ENCODE measurements at places on chromosomes 2 and 18.

DNA sequence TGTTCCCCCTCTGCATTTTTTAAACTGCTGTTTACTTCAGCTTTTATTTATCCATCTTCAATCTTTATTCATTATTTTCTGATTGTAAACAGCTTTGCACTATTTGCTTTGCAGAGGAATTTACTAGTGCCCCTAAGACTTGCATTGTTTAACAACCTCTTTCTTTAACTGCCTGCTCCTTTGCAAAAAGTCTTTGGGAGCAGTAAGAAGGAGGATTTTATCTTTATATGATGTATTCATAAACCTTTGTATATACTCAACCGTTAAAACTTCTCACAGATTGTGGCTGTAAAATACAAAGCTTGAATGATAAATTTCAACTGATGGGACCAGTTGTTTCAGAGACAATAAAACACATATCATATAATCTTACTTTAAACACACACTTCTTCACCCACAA lies 20.1 kb upstream of the VIT start:
- no peak for DNase-seq

GRCh38 chr18:54203914-54204313 lies 20.6 kb downstream of the MBD2 start:
- DNase-seq, result no peak

- peak; percentile 38 for DNase-seq
Measured at GRCh38 chr18:62282188-62282629, 42.9 kb upstream of the TNFRSF11A start.

DNA sequence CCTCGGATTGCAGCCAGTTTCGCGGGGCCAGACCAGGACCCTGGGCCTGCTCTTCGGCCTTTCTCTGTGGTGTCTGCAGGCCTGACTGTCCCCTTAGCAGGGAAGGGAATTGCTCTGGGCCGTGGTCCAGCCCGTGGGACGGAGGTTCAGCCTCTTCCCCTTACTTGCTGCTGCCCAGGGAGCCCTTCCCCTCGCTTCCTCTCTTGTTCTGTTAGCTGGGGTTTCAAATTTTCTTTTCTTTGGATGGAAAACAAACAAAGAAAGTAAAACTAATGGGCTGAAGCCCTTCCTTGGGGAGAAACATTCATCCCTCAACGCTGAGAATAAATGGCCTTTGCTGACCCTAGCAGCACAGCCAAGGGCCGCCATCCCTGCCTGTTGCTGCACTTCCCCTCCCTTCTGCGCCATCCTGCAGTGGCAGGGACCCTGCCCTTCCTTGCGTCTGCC lies 52.4 kb downstream of the ASAP2 start:
- no peak for DNase-seq

GRCh38 chr2:231160701-231161100 lies 35.9 kb upstream of the HTR2B start:
- DNase-seq, result no peak

DNA sequence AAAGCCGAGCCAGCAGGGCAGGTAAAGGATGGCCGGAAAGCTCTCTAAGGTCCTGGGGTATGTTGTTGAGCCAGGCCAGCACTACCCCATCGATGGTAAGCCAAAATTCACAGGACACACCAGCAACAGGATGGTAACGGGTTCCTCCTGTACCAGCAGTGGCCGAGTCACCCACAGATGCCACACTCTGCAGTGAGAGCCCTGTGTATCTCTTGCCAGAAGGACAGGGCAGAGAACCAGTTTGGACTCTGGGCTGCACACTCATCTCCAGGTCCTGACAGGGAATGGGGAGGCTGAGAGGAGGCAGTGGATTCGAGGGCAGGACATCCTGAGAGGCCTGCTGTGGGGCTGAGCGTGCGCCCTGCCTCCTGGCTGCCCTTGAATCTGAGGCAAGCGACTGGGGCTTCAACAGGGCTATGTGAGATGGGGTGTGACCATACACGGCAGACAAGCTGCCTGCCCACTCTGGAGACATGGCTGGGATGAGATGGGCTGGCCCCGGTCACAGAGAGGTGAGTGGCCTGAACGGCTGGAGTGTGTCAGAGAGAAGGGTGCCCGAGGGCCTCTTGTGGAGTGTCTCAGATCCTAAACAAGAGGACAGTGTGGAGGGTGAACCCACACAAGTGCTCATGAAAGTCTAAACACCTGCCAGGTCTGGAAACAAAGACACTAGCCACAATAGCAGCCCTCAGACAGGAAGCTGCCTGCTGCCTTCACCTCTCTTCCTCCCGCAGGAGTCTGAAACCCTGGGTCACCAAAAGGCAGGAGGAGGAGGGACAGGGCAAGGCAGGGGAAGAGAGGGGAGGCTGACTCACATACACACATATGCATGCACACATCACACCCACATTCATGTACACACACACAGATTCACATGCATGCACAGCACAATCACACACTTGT lies 182.3 kb downstream of the LOXHD1 start:
- no peak for DNase-seq

DNA sequence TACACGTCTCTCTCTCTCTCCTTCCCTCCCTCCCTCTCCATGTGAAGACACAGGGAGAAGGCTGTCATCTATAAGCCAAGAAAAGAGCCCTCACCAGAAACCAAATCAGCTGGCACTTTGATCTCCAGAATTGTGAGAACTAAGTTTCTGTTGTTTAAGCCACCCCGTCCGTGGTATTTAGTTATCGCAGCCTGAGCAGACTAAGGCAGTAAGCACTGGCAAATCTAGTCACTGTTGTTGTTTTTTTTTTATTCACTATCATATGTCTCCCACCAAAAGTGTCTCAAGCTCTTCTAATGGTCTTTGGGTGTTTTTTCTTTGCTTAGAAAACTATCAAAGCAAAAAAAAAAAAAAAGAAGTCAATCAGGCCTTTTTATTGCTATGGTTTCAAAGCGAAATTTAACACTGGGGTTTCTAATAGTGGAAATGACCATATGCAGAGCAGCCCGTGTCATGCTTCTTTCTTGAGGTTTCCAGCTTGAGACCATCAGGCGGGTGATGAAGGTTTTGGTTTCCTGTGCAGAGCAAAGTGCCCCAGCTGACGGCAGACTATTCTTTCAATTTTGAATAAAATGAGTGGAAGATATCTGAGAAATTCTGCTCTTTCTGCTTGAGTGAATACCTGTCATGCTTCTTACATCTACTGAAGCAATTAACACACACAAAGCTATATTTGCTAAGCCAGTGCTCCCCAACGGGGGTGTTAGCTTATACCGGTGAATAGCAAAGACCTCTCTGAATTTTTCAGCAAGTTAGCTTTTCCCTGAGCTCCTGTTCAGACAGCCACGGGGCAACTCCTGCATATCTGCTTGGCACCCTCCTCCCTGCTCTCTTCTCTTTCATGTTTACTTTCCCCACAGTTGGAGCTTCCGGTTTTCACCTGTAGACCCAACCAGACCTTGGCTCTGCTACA lies 394.1 kb upstream of the ATP5MC3 start:
- DNase-seq, result peak; percentile 41

GRCh38 chr2:44549099-44549471 lies 187.3 kb downstream of the CAMKMT start:
- peak; percentile 24 for DNase-seq

GRCh38 chr2:203973676-203974075 lies 37.1 kb downstream of the ICOS start:
- DNase-seq, result no peak

DNA sequence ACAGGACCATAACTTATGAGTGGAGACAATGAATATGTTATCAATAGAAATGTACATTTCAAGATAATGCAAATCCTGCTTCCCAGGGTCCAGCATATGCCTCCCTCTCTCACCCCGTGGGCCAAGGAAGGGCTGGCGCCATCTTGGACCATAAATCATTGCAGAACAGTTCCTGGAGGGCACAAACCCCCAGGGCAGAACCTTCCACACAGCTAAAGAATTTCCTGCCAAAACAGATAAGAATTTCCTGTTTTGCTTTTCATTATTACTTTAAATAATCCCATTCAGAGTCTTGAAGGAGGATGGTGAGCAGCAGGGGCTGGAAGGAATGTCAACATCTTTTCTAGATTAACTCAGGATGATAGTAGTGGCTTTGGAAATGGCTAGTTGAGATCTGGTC lies 53.7 kb downstream of the EHD3 start:
- no peak for DNase-seq

- no peak for DNase-seq
Measured at GRCh38 chr2:200411831-200412230, 98.0 kb downstream of the KCTD18 start.

GRCh38 chr2:207132019-207132418 lies 33.7 kb downstream of the KLF7 start:
- DNase-seq, result no peak

GRCh38 chr2:74223941-74224770 lies 25.7 kb downstream of the MTHFD2 start:
- no peak for DNase-seq

- no peak for DNase-seq
Measured at GRCh38 chr18:59923539-59924196, 23.9 kb downstream of the PMAIP1 start.

DNA sequence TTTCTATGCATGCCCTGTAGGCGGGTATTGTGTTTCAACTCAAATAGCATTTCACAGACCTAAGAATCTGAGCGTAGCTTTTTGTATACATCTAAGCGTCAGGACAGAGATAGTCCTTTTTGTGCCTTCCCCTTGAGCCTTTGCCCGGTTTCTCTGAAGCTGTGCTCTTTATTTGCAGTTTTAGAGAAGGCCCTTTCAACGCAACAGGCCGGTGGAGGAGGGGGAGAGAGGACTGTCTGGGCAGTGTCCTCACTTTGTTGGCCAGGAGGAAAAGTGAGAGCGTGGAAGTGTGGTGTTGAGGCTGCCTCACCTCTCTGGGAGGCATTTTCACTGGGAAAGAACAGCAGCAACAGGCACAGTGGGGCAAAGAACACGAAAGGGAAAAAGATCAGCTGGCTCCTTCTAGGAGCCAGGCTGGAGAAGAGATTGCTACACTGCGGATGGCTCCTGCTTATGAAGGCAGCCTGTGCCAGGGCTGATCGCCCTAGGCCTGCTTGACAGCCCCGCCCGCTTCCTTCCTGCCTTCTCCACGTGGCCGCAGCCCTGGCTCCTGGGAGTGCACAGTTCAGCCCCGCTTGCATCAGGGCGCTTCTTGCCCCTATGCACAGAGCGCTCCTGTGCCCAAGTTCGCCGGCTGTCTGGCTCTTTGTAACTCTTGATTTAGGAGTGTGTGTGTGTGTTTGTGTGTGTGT lies 195.6 kb upstream of the POU3F3 start:
- peak; percentile 63 for DNase-seq

DNA sequence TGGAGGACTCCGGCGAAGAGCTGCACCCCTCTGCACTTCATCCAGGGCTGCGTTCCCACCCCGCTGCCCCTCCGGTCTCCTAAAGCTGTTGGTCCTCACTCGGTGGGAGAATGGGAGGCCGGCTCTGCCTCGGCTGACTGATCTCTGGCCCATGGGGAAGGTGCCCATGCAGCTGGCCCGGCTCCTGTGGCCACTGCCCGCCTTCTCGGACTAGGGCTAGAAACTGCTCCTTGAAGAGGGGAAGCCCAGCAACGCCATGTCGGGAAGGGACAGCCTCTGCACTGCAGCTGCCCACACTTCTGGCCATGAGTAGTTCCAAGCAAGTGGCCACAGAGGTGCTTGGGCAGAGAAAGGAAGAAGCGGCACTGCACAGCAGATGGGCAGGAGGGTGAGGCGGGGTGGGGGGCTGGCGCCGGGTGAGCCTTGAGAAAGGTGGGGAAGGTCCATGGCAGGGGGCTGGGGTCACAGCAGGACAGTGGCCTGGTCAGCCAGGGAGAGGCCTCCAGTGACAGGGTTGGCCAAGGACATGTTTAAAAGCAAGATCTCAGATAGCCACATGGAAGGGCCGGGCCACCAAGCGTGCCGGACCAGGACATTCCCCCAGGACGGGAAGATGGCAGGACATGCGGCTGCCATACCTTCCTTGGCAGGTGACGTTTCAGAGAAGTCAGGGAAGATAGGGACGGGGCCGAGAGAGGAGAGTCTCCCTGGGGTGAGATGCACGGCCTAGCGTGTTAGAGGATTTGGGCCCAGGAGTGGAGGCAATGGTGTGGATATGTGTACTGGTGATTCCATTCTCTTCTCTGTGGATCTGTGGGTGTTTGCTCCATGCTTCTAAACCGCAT lies 158.8 kb upstream of the HDAC4 start:
- DNase-seq, result no peak

GRCh38 chr2:106184394-106184793 lies 9.7 kb downstream of the UXS1 start:
- no peak for DNase-seq

DNA sequence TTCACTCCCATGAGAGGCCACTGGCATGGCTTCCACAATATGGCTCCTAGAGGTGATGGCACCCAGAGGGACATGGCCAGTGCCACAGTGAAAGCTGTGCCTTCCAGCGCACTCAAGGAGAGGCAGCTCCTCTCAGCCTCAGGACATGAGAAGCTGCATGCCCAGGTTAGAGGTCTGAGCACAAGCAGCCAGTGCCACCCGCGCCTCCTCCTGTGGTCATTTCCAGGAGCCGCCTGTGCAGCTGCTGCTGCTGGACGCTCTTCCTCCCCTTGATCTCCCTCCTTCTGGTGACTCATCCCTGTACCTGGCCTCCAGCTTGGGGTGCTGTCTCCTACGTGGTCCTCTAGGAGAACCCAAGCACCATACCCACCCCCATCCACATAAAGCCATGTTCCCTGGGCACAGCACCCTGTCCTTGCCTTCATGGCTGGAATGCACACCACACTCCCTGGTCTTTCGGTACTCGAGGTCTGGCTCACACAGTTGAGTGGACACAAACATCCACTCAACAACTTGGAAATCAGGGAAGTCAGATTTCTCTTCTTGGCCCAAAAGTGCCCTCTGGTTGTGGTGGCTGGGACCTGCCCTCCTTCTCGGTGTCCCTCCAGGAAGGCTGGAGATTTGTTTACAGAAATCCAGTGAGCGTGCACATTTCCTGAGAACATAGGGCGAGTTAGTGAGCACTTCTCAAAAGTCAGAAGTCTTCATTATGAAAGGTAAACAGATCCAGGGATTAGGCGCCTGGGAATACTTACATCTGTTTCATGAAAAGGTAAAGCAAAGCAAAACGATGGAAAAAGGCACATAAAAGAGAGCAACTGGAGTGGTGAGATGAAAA lies 96.7 kb downstream of the EIPR1 start:
- DNase-seq, result no peak

GRCh38 chr2:32246911-32247310 lies 17.8 kb downstream of the NLRC4 start:
- DNase-seq, result no peak

- no peak for DNase-seq
Measured at GRCh38 chr2:88078643-88079172, 11.1 kb downstream of the SMYD1 start.

GRCh38 chr2:68344031-68344430 lies 21.1 kb upstream of the PLEK start:
- no peak for DNase-seq

DNA sequence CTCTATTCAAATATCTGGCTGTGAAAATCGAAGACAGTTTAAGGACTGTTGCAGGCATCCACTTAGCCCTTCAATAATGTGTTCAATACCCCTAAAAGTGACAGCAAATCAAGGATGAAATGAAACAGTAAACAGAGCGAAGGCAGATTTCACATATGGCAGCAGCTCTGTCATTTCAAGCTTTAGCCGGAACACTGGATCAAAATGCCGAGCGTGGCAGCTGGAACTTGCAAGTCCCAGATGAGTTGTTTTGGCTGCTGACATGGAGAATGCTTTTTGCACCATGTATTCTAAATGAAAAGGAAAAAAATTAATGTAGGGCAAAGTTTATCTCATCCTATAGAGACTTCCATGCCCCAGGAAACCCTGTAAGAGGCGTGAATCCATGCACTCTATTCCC lies 18.0 kb downstream of the LRRC30 start:
- DNase-seq, result peak; percentile 62
